ENCODE measurements at places on chromosomes 1 and 21.
A peak's percentile ranks its signal among the peaks of the same experiment; 100 is the strongest.

DNA sequence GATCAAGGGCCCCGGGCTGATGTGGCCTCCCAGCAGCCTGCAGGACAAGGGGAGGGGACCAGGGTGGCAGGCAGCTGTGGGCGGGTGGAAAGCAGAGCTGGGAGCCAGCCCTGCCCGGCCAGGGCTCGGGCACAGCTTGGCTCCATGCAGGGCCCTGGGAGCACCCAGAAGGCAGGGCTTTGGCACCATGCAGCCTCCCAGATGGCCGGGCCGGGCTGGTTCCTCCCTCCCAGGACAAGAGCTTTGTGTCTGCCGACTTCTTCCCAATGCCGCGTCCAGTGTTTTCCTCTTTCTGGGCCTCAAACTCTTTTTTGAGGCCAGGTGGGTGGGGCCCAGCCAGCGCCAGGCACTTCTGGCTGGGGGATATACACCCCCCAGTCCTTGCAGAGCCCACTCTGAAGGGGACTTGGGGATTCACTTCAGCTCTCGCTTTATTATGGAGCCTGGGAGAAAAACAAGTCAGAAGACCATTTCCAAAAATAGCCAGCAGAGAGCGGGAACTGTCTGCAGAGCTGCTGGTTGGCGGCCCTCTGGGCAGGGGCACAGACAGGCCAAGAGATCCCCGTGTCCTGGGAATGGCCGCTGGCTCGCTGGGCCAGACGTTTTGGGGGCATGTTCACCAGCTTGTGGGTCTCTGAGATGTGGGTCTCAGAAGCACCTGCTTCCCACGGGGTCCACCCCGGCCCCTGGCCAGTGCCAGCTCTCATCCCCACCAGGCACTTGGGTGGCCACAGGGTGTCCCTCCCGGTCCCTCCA is 103.8 kb upstream of the ARHGEF16 start:
- DNase-seq = no peak

GRCh38 chr1:182391362-182392049 is at the start of gene GLUL:
GLUL (minus strand) TSS chr1:182391790; CDS start chr1:182388737, 3,053 bp downstream.
- DNase-seq = peak; percentile 42

- no peak for DNase-seq
Observed at GRCh38 chr1:116538544-116538943, 32.3 kb downstream of the CD58 start.

DNA sequence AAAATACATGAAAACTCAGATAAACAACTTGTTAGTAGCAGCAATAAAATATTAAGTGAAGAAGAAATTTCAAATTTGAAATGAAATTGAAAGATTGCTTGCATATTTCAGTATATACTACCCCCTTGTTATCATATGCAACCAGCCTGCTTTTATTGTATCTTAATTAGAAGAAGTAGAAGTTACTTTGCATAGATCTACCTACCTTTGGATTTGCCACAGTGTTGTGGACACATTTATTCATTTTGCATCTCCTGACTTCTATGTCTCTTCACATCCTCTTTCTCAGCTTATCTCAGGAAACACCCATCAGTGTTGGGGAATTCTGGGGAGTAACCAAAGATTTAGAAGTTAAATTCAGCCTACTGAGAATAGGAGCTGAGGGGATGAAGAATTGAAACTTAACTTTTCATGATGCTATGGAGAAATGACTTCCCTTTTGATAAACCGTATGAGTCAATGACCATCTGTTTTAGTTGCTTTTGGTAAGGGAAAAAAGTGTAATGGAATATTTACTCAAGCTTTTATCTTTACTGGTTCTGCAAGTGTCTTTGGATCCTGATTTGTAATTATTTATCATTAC is 96.9 kb downstream of the RGL1 start:
- no peak for DNase-seq

- no peak for DNase-seq
Observed at GRCh38 chr1:162716552-162716951, 74.0 kb upstream of the HSD17B7 start.

DNA sequence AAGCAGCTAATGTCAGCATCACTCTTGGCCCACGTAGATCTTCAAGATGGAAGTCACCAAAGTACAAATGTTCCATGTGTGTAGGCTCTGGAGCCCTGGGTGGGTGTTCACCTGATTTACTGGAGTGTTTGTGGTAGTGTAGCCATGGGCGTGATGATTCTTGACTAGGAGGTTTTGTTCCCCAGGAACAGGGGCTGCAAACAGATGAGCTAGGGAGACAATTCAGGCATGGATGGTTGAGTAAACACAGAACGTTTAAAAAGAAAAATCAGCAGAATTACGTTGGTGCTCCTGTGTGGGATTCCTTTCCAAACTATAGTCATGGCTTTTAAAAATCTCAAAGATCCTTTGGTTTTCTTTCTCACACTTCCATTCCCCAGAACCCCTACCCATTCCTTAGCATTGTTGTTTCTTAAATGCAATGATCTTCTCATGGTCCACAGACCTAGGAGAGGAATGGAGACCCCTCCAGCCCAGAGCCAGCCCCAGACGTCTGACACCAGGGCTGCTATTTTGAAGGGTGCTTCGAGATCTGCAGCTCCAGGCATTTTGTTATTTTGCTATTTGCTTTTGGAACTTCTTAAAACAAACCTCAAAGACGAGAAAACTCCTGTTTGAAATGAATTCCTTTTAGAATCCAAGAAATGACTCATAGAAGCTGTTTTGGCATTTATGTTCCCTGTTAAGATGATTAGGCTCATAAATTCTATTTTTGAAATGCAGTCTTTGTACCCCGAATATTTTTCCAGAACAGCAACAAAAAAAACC is 115.1 kb downstream of the ETS2 start:
- no peak for DNase-seq

DNA sequence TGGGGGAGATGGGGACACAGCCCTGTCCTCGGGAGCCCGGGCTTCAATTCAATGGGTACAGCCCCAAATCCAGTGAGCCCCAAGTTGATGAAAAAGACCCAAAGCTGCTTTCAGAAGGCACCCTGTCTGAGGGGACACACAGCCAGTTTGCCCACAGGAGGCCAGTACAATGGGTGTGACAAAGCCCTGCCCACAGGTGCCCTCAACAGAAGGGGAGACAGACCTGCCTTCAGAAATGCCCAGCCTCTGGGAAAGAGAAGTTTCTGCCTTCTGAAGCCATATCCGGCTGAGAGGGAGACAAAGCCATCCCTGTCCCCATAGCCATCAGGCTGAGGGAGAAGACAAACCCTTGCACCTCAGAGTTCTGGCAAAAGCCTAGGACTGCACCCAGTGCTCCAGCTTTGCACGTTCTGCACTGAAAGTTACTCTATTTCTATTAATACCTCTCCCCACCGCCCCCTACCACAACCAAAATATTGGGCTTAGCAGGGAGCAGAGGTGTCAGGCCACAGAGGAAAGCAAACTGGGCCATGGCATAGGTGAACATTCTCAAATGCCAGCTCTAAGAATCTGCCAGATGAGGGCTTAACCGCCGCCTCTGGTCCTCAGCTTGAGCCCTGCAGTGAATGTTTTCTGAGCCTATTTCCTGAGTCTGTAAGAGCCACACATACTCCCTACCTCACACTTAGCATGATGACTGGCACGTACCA is 18.0 kb upstream of the PTAFR start:
- no peak for DNase-seq

DNA sequence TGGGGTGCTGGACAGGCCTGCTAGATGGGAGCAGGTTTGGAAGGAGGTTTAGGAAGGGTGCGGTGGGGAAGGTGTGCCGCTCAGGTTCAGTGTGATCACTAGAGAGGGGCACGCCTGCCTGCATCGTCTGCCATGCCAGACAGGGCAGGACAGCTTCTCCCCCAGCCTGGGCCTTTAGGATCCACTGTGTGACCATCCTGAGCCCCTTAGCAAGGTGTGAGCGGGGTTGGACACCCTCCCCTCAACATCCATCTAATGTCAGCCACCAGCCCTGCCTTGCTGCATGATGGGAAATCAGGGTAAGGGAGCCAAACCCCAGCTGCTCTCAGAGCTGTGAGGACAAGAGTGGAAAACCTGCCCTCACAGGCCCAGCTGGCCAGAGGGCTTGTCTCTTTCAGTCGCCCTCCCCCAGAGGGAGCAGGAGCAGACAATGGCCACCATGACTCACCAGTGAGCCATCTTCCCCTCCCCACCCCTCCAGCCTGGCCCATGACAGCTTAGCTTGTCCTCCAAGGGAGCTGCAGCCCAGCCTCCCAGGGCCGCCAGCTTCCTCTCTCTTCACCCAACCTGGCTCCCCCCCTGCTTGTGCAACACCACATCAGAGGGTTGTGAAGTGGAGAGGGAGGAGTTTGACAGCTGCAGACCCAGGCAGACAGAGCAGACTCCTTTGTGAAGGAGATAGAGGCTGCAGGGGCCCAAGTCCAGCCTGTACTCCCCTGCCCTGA is 37.0 kb downstream of the NUAK2 start:
- peak; percentile 84 for DNase-seq

DNA sequence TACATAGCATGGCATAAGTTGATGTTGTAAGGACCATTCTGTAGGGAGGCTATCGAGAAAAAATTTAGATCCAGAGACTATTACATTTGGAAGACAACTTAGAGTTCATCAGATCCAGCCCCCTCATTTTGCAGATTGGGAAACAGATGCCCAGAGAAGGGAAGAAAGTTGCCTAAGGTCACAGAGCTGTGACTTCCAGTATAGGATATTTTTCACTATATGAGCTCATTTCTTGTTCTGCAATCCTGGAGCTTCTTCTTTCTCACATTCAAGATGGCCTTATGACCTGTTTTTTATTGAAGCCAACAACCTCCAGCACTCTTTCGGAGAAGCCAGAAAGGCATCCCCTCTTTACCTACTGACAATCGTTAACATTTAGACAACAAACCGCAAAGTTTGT is 421.8 kb upstream of the PLXNA2 start:
- no peak for DNase-seq

- DNase-seq = no peak
Observed at GRCh38 chr1:204511366-204511765, 4.8 kb upstream of the MDM4 start.

- no peak for DNase-seq
Observed at GRCh38 chr1:79716447-79716846, 709.9 kb upstream of the ADGRL4 start.

DNA sequence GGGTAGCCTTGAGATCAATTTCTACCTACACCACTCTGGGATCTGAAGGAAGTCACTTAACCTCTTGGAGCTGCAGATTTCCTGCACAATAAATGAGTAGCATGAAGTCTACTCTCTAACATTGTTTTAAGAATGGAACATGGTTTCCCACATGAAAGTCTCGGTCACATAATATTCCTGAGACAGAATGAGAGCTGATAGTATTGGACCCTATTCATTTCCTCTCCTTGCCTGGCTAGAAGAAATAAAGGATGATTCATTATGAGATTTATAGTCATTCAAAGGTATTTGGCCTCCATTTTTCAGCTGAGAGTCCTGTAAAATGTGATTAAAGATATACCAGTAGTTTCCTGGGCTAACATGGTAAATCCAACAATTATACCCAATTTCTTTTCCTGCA is 56.7 kb downstream of the ARHGAP29 start:
- DNase-seq = no peak

DNA sequence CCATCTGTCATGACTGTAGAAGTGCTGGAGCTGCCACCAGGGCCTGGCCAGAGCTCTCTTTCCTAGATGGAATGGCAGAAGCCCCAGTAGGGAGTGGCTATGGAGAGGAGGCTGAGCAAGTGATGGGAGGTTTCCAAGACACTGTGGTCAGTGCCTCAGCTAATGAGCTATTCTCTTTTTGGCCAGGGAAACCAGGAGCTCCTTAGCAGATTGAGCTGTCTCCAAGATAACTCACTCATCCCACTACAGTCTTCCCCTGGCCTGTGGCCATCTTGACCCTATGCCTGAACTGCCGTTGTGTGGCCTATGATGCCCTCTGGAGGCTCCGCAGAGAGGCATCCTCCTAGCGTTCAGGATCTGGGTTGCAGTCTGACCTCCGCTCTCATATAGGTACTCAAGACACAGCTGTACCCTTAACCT is 60.5 kb downstream of the ERI3 start:
- no peak for DNase-seq

DNA sequence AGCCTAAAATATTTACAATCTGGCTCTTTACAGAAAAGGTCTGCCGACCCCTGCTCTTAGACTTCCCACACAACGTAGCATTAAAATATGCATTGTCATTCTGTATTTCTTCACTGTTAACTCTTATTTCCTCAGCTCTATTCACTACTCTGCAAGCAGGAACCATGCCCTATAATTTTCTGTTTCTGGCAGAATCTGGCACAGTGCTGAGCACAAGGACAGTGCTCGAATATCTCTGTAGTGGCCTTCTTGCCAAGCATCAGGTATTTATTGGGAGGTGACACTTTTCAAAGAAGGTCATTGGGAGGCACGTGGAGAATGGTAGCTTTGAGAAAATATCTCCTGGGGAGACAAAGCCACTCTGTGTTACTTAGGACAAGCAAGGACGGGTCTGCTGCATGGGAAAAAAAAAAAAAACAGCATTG is 77.9 kb downstream of the PSMG1 start:
- no peak for DNase-seq

DNA sequence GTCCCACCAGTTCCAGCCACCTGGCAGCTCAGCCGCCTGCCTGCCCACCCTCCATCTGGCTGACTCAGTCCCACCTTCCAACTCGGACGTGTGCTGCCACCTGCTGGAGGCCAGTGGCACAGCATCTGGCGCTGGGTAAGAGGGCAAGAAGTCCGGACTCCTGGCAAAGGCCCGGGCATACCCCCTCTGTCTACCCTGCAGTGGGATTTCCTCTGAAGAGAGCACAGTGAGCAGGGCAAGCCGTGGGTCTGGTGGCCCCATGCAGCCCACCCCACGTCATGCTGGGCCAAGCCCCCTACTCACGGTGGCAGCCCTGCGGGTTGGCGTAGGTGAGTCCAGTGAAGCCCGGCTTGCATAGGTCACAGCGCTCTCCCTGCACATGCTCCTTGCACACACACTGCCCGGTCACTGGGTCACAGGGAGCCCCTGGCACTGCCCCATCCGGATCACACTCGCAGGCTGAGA is 24.5 kb downstream of the LAMB3 start:
- DNase-seq = peak; percentile 74

DNA sequence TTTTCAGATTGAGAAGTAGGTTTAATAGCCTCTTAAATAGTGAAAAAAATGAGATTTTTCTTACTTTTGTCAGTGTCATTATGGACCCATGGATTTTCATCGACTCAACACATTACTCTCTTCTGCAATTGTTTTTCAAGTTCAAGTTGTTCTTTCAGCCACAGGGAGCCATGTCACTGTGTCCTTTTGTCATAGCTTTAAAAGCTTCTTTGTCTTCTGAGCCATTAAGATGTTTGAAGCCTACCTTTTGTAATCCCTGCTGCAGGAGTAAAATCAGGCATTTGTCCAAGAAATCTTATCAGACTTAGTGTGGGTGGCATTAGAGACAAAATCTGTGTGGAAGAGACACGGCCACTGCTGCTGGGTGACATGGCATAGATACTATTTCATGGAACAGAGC is 92.8 kb upstream of the ZP4 start:
- no peak for DNase-seq

- DNase-seq = no peak
Observed at GRCh38 chr1:34306568-34306967, 129.9 kb downstream of the C1orf94 start.

DNA sequence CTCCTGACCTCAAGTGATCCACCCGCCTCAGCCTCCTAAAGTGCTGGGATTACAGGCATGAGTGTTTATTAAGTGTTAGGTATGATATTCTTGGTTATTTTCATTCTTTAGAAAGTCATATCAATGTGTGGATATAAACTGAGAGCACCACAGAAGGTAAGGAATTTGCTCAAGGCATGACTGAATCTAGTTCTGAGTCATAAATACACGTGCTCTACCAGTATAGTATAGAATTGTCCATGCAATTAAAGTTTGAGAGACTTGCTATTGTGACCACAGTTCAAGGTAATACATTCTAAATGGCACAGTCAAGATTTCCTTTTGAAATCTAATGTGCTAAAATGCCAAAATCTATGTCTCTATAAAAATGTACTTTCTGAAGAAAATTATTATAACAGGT is 401.1 kb upstream of the CHRM3 start:
- DNase-seq = no peak

All from T-helper 9 cell (primary cell).